ENCODE measurements at places on chromosomes 16 and 17.

- DNase-seq = peak; percentile 55
These were observed 11.8 kb downstream of the CSF3 start for GRCh38 chr17:40026816-40027613.

- DNase-seq = no peak
These were observed 568.7 kb upstream of the HSBP1 start for GRCh38 chr16:83238949-83239691.

DNA sequence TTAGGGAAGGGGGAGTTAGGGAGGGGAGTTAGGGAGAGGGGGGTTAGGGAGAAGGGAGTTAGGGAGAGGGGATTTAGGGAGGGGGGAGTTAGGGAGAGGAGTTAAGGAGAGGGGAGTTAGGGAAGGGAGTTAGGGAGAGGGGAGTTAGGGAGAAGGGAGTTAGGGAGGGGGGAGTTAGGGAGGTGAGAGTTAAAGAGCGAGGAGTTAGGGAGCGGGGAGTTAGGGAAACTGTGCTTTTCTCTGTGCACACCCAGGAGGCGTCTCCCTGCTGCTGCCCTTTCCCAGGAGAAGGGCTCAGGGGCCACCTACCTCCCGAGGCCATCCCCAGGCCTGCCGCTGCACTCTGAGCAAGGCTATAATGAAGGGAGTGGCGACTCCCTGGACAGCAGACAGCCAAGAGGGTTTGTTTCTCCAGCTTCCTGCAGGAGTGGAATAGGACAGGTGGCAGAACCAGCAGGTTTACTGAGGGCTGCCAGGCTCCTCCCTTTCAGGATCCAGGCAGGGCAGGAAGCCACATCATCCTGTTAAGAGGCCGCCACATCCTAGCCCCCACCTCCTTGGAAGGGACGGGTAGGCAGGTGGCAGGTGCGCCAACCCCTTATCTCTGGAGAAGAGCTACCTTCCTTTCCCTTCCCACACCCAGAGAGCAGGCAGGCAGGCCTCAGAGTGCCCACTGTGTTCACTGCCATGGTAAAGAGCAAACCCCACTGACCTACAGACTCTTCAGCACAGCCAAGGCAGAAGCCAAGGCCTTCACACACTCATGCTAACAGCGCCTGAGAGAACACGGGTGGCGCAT, 4.3 kb downstream of the CANT1 start:
- no peak for DNase-seq

DNA sequence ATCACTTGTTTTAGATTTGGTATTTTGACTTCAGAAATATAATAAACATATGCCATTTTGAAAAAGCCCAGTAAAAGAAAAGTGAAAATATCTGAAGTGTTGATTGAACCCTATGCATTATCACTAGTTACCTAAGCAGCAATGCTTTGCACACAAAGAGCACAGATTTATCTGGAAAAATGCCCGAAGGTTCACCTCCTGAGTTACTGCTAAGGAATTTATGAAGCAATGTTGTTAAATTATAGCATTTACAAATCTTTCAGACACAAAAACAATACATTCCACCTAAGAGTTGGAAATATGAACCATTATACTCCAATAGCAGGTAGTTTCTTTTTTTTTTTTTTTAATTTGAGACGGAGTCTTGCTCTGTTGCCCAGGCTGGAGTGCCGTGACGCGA, 38.9 kb upstream of the GHDC start:
- DNase-seq = no peak

DNA sequence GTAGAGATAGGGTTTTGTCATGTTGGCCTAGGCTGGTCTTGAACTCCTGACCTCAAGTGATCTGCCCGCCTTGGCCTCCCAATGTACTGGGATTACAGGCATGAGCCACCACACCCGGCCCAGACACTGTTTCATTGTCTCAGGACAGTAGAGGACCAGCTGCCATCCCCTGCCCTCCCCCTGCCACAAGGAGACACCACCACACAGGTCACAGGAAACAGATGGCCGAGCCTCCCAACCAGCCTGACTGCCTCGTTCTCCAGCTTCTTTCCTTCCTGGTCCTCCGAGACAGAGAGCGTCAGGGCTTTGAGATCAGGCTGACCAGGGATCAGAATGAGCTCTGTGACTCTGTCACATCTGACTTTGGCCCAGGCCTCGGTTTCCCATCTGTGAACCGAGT, 20.8 kb upstream of the RNPS1 start:
- no peak for DNase-seq

All from stimulated activated CD8-positive, alpha-beta memory T cell treated with anti-CD3 and anti-CD28 coated beads, Interleukin-4, amount 100 ng/mL, for 4 hours (primary cell).